ENCODE measurements at places on chromosomes 1 and 21. TPM values are rescaled to one million over a fixed set of nuclear protein-coding genes. Genes with fewer than 3 reads are reported as not detected.

GRCh38 chr1:26900815-26901511 is 696 bp upstream of the GPATCH3 start:
- no peak for DNase-seq

DNA sequence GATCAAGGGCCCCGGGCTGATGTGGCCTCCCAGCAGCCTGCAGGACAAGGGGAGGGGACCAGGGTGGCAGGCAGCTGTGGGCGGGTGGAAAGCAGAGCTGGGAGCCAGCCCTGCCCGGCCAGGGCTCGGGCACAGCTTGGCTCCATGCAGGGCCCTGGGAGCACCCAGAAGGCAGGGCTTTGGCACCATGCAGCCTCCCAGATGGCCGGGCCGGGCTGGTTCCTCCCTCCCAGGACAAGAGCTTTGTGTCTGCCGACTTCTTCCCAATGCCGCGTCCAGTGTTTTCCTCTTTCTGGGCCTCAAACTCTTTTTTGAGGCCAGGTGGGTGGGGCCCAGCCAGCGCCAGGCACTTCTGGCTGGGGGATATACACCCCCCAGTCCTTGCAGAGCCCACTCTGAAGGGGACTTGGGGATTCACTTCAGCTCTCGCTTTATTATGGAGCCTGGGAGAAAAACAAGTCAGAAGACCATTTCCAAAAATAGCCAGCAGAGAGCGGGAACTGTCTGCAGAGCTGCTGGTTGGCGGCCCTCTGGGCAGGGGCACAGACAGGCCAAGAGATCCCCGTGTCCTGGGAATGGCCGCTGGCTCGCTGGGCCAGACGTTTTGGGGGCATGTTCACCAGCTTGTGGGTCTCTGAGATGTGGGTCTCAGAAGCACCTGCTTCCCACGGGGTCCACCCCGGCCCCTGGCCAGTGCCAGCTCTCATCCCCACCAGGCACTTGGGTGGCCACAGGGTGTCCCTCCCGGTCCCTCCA is 103.8 kb upstream of the ARHGEF16 start:
- DNase-seq, result no peak

- no peak for DNase-seq
These were observed 33.5 kb downstream of the USP24 start for GRCh38 chr1:55181666-55182065.

GRCh38 chr1:81714636-81715035 is 86.1 kb upstream of the ADGRL2 start:
- no peak for DNase-seq

- DNase-seq, result peak; percentile 89
These were observed at the start of gene CDC42SE1 for GRCh38 chr1:151059109-151060006. TSS of gene CDC42SE1 (minus strand) at chr1:151059622. CDS start at chr1:151055730, 3,892 bp downstream.

DNA sequence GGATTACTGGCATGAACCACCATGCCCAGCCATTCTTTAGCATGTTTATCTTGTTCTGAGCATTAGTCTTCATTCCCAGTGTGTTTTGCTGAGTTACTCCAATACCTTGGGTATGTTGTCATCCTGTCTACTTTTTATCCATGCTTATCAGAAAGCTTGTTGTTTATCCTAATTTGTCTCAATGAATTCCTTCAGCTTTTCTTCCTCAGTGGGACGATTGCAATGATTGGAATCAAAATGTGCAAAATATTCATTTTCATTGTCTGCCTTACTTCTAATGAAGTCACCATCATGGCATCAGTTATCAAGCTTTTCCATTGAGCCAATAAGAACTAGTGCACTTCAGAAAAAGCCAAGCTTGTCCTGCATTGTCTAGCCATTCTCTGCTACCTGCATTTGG is 170.5 kb downstream of the HFM1 start:
- DNase-seq, result no peak

The OR2T35 gene
- total RNA-seq, result not detected

The NHLH2 gene
- total RNA-seq, result not detected

The GUCA2B gene
- not detected for total RNA-seq

The COP1 gene
- total RNA-seq, result 43.6 TPM
